ENCODE measurements at places on chromosomes 12 and 14.

DNA sequence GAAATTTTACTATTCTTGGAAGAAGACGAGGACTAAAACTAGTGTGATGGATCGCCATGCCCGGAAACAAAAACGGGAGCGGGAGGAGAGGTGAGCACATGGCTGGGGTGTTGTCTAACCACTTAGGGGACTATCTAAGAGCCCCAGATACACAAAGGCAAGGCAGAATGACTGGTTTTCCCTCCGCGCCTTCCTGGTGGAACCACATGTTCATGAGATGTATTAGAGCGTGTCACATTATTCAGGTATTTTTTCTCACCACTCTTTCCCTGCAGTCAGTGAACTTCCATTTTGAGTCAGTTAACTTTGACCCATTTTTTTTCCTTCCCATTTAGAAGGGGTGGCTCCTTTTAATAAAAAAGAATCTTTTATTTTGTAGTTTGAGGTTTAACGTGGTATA is 68.8 kb upstream of the TRAF3 start:
- no peak for DNase-seq

DNA sequence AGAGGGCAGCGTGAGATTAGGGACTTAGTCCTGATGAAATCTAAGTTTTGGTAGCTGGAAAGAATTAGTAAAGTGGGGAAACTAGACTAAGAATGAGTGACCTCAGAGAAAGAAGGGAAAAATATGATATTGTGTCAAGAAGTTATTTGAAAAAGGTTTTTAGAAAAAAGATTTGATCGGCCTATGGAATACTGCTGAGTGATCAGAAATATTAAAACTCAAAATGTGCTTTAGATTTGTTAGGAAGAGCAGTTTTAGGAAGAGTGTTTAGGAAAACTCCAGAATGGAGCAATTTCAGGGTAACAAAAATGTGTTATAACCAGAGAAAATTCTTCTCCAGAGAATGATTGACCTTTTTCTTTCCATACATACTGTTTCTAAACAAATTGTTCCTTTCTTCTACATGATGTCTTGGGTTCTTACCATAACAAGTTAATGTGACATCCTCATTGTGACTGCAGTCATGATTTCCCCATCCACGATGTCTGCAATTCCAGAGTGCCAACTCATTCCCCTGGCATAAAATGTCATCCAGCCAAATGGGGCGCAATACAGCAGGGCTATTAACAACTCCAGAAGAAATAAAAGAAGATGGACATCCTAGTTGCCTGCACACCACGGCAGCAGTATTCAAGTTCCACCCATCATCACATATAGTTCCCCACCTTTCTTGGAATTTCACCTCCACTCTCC is 11.8 kb downstream of the CD163L1 start:
- DNase-seq, result no peak

- DNase-seq, result no peak
Measured at GRCh38 chr12:117098361-117099217, 627 bp downstream of the TESC start.

- DNase-seq, result no peak
Measured at GRCh38 chr12:645563-646071, 17.6 kb downstream of the NINJ2 start.

DNA sequence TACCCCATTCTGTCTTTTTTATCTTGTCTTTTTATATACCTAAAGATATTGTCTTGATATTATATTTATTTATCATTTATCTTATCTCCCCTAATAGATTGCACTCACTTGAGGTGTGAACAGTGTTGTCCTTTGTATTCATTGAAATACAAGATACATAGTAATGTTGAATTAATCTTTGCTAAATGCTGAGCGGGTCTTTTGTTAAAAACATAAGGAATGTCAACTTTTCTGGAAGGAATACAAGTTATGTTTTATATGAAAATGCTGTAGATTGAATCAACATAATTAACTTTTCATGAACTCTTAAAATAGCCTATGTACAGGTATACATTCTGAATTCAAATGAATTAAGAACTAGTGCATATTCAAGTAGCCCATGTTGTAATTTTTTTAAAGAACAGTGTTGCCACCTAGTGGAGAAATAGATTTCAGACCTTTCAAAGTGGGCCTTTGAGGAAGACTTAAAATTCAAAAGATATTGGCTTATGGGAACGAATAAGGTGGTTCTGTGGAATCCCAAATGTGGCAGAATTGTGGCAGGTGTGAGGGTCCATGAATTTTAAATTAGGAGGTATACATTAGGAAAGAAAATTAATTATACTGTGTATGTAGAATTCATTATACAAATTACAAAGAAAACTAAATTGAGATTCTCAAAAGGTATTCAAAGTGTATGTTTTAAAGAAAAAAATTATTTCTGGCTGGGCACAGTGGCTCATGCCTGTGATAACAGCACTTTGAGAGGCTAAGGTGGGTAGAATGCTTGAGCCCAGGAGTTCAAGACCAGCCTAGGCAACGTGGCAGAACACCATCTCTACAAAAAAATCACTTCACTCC is 19.1 kb downstream of the BBOF1 start:
- DNase-seq, result peak; percentile 79

Data from DMS79 treated with DMSO at 0.1 percent for 48 hours (cell line).